Activated CD8-positive, alpha-beta memory T cell treated with anti-CD3 and anti-CD28 coated beads, Interleukin-2, amount 50 U/mL, for 4 hours (primary cell): ENCODE measurements at places on chromosomes 4 and X.
A peak's percentile ranks its signal among the peaks of the same experiment; 100 is the strongest.

DNA sequence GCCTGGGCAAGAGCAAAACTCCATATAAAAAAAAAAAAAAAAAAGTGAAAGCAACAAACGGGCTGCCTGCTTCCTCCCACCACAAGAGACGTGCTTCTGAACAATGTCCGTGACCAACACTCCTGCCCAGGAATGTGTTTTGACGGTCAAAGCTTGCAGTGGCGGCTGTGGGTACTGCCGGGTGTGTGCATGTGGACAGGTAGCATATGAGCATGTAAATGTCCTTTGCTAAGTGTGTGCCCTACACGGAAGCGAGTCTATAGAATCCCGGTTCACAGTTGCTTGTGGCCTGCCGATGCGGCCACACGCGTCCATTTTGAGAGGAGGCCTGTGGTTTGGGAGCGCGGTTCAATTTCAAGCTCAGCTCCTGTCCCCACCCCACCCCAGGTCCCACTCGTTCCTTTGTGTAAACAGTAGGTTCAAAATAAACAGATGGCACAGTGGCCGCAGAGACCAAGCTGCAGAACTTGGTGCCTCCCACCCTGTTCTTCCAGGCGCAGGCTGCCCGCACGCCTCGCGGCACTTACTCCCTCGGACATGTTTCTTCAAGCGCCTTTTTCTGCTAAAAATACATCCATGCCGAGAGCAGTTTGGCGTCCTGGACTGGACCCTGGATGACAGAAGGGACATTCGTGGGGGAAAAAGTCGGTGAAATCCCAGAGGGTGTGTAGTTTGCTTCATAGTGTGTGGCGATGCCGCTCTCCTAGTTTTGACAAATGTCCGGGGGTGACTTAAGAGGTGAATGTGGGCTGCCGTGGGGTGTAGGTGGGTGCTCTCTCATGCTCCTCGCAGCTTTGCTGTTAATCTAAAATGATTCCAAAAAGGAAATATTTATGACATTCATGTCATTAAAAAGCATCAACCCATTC lies 11.5 kb upstream of the NKX1-1 start:
- no peak for DNase-seq

DNA sequence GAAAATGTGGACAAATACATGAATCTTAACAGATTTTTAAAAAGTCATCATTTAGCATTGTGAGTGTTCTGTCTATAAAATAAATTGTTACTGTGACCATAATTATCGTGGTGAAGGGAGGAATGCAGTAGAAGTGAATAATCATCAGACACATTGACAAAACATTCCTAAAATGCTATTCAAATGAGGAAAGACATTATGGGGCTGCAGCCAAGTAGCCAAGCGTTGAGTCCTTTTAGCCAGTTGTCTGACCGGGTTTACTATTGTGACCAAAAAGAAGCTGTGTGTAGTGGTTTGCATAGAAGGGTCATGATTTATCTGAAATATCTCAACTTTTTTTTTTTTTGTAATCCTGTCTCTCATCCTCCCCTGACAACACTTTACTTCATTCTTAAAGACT lies 19.5 kb downstream of the WWC2 start:
- no peak for DNase-seq

GRCh38 chr4:6011271-6011671 lies 7.0 kb downstream of the C4orf50 start:
- DNase-seq: no peak

GRCh38 chr4:52256522-52256921 lies 205.4 kb downstream of the SPATA18 start:
- DNase-seq: no peak

- peak; percentile 4 for DNase-seq
These were observed 5.0 kb downstream of the GTPBP6 start for GRCh38 chrX:313546-313945.

DNA sequence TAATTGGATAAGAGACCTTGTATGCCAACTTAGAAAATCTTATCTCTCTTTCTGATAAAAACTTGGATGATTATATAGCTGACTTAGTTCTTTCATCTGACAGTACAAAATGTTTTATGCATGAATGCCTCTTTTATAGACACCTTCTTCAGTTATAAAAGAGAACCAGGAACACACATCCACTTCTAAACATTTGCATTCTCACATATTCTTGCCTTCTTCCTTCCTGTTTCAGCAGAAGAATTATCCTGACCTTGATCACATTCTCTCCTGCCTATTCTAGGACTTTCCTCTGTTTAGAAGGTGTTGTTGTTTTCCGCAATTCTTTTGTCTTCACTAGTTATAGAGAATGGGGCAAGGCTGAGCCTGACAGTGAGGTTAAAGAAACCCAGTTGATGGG lies 80.9 kb downstream of the LARP7 start:
- no peak for DNase-seq

DNA sequence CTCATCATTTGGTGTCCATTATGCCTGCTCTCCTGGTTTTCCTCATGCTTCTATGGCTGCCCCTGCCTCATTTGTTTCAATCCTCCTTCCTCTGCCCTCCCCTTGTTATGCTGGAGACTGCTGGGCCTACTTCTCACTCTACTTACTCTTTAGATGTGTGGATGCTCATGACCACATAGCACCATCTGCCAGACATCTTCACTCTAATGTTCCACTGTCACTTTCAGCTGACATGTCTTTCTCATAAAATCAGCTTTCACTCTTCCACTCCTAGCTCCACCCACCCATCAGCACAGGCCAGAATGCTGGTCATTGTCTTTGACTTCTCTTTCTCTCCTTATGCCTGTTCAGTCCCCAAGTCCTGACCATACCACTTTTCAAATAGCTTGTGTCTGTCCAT lies 86.8 kb downstream of the REPS2 start:
- DNase-seq: no peak
